Stimulated activated CD8-positive, alpha-beta memory T cell treated with anti-CD3 and anti-CD28 coated beads, Interleukin-4, amount 100 ng/mL, for 4 hours (primary cell): ENCODE measurements at places on chromosomes 7 and 10.

DNA sequence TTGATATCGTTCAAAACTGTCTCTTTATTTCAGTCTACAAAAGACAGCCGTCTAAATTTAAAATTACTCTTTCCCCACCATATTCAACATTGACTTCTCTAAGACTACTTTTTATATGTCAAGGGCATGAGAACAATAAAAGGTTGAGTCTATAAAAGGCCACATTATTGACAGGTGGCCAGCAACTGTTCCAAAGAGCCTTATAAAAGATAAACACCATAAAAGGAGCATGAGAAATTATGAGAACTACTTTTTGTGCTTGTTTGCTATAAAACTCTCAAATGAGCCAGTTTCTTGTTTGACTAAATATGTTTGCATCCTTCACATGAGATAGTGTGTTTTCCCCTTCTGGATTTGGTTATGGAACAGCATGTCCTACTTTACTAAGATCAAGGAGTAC lies 189.2 kb downstream of the THSD7A start:
- no peak for DNase-seq

GRCh38 chr10:454860-455259 lies 234.6 kb downstream of the DIP2C start:
- no peak for DNase-seq

- no peak for DNase-seq
These were observed 104.7 kb downstream of the GPR85 start for GRCh38 chr7:112981966-112982365.

- no peak for DNase-seq
These were observed 42.9 kb downstream of the MKLN1 start for GRCh38 chr7:131370523-131370968.

- no peak for DNase-seq
These were observed 1.8 kb upstream of the CPA5 start for GRCh38 chr7:130342701-130343380.

- no peak for DNase-seq
These were observed 866.3 kb downstream of the CCSER2 start for GRCh38 chr10:85194706-85195105.

- no peak for DNase-seq
These were observed 93.8 kb downstream of the MAP3K8 start for GRCh38 chr10:30527623-30528428.

- no peak for DNase-seq
These were observed 15.8 kb upstream of the KDM7A start for GRCh38 chr7:140192620-140193019.

DNA sequence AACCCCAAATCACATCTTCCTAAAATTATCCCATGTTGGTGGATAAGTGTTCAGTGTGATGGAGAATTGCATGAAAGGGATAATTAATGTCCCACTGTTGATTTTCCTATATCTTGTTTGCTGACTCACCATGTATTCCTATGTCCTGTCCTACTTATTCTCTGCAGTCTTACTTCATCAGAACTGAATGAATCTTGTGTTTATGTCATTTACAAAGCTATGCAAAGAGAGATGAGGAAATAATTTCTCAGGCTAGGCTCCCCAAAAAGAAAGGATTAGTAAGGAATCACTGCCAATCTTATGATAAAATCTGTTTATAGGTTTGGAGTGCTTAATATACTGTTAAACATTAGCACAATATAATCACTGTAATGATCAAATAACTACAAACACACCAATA lies 360.8 kb downstream of the CRPPA start:
- no peak for DNase-seq

DNA sequence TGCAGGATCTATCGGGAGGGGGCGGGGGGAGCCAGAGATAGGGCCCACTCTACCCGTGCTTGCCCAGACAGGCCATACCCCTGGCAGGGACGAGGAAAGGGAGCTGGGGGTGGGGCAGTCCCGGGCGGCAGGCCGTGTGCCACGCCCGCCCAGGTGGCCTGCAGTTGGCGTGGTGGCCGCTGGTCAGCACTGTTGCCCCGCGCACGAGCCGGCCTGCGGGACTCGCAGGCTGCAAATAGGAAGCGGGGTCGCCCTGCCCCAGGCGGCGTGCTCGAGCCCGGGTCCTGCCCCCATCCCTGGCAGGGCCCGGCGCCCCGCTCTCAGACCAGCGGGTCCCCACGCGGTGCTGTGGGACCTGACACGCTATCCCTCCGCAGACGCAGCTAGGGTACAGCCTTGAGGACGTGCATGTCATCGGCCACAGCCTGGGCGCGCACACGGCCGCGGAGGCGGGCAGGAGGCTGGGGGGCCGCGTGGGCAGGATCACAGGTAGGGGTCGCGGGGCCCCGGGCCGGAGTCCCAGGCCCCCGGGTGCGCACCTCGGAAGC lies 6.7 kb downstream of the PNLIPRP2 start:
- DNase-seq, result no peak

DNA sequence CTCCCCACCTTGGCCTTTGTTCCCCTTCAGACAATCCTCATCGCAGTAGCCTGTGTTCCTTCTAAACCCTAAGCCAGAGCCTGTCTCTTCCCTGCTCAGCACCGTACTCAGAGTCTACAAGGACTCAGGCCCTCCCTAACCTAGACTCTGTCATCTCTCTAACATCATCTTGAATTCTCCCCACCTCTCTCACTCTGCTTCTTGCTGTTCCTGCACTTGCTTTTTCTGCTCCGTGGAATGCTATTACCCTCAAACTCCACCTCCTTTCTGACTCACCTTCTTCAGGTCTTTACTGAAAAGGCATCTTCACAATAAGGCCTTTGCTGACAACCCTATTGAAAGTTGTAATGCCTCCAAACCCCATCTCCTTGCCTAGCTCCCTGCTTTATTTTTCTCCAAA lies 141.0 kb downstream of the DKK1 start:
- DNase-seq, result no peak

DNA sequence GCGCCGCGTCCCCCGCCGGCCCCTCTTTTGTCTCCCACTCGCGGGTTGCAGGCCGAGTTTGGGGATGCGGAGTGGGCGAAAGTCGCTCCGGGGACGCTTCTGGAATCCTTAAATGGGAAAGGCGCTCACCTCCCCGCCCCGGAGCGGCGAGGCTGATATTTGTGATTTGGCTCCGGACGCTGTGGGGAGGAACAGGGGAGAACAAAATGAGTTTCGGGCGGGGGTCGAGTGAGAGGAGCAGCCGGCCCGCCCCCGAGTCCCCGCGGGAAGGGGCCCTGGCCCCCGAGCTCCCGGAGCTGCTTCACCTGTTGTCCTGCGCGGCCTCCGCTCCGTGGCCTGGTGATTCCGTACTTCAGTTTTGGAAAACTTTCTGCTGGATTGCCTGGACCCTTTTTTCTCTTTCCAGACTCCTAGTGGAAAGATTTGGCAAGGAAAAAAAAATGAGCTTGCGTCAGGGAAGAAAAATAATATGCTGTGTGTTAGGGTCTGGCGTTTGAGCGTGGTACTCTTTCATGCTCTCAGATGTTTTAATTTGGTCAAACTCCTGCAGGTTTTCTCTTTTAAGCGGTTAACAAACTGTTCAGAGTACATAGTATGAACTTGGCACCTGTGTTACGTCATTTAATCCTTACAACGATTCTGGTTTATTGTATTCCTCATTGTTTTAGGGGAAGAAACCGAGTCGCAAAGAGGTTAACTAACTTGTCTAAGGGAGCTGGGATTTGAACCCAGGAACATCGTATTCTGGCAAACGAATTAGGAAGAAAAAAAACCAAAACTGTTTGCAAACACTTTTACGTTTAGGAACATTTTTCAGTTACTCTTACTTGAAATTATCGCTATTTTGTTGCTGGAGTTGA lies 924 bp downstream of the BMPR1A start:
- DNase-seq, result no peak

DNA sequence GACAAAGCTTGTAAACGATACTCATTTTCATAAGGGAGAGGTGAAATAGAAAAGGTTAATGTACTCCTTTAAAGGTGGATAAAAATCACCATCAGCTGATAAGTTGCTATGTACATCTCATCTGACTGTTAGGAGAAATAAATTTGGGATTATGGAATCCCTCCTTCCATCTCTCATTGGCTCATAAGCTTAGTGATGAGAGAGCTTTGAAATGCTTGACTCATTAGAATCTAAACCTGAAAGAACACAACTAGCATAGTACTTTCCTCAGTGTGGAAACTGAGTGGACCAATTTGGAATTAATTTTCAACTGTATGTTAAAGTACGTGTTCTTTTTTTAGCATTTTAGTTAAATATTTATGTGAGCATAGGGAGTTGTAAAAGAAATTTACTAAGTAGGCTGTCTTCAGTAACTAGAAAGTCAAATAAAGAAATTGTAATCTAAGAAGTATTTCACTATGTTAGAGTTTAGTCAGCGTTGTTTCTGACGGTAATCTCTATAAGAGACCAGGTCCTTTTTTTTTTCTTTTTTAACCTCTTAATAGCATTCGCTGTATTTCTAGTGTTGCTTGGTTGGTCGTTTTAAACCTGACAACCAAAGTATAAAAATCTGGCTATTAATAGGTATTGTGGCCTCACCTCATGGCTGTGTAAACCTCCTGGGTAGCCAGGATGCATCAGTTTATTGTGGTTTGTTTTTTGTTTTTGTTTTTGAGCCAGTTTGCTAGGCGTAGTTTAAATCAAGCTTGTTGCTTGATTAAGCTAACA lies 34.4 kb downstream of the FHIP2A start:
- DNase-seq, result no peak

DNA sequence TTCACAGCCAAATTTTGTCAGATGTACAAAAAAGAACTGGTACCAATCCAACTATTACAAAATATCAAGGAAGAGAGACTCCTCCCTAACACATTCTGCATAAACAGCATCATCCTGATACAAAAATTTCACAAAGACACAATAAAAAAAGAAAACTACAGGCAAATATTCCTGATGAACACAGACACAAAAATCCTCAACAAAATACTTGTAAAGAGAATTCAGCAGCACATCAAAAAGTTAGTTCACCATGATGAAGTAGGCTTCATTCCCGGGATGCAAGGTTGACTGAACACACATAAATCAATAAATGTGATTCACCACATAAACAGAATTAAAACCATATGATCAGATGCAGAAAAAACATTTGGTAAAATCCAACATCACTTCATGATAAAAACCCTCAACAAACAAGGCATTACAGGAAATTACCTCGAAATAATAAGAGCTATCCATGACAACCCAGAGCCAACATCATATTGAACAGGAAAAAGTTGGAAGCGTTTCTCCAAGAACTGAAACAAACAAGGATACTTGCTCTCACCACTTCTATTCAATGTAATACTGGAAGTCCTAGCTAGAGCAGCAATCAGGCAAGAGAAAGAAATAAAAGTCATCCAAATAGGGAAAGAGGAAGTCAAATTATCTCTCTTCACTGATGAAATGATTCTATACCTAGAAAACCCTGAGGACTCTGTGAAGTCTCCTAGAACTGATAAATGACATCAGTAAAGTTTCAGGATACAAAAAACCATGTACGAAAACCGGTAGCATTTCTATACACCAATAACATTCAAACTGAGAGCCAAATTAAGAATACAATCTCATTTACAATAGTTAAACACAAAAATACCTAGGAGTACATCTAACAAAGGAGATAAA lies 223.1 kb downstream of the REEP3 start:
- DNase-seq, result no peak

DNA sequence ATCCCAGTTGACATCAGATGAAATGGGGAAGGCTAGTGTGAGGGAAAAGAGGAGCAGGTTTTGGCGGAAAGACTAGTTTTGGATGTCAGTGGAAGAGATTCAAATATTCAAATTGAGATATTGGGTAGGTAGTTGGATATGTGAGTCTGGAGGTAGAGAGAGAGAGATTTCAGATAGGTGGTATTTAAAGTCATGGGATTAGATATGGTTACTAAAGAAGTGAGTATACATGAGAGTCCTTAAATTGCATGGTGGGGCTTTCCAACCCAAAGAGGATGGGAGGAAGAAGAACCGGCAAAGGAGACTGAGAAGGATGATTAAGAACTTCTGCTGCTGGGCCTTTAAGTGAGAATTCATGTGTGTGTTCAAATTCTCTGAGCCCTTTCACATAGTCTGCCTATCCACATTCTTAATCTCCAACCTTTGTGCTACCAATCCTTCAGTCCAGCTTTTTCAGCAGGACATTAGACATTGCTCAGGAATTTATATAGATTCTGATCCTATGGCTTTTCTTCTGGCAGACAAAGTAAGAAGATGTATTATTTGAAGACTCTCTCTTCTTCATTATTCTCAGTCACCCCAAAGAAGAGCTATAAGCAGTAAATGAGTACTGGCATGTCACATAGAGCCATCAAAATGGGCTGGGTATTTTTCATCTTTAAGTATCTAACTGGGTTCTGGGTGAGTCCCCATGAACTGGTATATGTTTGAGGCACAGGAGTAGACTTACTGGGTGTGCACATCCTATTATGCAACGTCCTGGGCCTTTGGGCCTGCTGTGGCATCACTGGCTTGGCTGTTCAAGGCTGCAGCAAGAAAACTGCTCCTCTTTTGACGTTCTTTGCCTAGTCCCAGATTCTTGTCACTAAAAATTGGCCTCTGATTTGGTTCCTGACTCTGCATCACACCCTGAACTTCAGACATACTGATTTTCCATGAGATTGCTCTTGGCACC lies 33.6 kb downstream of the ST7 start:
- no peak for DNase-seq

DNA sequence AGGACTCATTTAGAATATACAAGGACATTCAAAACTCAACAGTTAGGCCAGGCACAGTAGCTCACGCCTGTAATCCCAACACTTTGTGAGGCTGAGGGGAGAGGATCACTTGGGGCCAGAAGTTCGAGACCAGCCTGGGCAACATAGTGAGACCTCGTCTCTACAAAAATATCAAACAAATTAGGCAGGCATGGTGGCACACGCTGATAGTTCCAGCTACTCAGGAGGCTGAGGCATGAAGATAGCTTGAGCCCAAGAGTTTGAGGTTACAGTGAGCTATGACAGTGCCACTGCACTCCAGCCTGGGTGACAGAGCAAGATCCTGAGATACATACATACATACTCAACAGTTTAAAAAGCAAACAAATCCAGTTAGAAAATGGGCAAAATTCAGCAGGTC lies 44.9 kb downstream of the GNA12 start:
- no peak for DNase-seq

GRCh38 chr10:50540826-50541122 lies 83.0 kb downstream of the SGMS1 start:
- DNase-seq, result no peak

DNA sequence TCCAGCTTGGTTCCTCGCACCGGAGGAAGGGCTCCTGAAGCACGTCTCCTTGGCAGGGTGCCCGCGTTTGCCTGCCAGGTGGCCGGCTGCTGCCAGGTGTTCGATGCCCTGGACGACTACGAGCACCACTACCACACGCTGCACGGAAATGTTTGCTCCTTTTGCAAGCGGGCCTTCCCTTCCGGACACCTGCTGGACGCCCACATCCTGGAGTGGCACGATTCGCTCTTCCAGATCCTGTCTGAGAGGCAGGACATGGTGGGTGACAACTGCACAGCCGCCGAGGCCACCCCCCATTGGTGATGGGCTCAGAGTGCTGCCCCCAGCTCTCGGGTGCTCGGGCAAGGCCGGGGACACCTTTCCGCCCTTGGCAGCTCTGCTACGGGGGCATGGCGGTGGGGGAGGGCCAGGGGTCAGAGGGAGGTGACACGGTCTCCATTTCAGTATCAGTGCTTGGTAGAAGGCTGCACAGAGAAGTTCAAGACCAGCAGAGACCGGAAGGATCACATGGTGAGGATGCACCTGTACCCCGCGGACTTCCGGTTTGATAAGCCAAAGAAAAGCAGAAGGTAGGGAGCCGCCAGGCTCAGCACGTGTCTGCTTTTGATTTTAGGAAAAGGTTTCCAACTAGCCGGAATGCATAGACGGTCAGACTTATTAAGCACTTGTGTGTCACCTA lies 1.1 kb downstream of the ZNF511 start:
- DNase-seq, result no peak
